ENCODE measurements at places on chromosomes 4 and X.

GRCh38 chrX:28693101-28693500, 105.9 kb downstream of the IL1RAPL1 start:
- DNase-seq: no peak

- DNase-seq: no peak
These were observed 106.0 kb upstream of the PNPLA4 start for GRCh38 chrX:8033175-8033574.

- peak; percentile 94 for DNase-seq
These were observed 5.8 kb downstream of the TAFAZZIN start for GRCh38 chrX:154417157-154417556.

GRCh38 chrX:29012867-29013266, 425.6 kb downstream of the IL1RAPL1 start:
- no peak for DNase-seq

DNA sequence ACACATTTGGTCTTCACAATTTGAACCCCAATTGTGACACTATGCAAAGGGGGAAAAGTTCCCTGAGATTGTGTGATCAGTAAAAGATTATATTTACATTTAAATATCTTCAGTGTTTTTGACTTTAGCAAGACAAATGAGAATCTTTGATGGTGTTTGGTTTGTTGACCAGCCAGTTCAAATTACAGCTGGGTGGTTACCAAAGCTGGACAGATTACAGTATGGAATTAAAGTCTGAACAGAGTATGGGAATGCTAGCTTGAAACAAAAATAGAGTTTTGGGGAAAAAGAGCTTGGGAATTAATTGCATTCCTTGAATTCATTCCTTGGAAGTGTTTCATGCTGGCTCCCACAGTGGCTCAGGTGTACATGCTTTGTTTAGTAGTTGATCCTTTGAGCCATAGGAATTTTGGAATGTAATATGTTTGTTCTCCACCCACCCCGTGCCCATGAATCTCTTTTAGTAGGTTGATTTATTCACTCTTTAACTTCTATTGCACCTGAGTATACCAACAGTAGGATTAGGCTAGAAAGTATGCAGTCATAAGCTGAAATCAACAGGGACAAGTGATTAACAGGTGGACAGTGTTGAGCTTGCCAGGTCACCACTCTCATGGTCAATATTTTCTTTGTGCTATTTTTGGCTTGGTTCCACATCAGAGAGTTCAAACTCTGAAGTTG, 81.1 kb upstream of the HELT start:
- DNase-seq: no peak

DNA sequence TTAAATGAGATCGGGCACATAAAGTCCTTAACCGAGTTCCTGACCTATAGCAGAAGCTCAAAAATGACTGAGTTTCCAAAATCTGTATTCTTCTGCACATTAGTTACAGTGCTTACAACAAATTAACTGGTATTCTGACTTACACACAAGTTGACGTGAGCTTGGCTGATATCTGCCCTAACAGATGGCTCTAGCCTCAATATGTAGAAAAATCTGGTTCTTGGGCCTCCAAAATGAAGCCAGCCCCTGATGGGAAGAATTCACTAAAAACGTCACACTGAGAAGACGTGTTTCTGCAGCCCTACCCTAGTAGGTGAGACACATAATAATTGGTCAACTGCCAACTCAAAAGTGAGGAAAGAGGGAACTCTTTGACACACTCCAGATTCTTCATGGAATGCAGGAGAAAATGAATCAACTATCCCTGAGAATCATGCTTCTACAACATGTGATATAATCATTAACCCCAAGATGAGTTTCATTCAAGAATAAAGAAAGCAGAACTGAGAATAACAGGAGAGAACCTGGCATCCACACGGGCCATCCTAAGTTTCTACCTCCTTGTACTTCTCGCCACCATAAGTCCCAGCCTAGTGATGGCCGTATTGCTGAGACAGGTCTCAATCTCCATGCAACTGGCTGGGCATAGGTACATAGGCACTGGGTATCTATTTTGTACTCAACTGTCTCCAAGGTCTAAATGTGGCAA, 8.2 kb downstream of the STX18 start:
- no peak for DNase-seq

- DNase-seq: peak; percentile 38
These were observed 178.7 kb downstream of the FBXW7 start for GRCh38 chr4:152357206-152357605.

DNA sequence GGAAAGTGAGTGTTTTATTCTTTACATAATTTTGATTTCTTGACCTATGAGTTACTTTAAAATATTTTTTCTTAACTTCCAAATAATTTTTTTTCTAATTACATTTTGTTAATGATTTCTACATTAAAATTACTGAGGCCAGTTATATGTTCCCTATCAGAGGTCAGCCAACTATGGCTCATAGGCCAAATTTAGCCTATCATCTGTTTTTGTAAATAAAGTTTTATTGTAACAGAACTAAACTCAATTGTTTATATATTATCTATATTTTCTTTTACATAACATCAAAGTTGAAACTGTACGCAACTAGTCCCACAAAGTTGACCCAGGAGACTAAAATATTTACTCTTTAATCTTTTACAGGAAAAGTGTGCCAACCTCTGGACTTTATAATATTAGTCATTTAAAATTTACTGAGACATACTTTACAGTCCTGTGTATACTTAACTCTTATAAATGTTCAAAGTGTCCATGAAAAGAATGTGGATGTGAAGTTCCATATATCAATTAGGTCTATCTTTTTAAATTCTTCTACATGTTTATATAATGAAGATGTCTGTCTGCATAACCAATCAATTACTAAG, 26.2 kb downstream of the ASB5 start:
- DNase-seq: no peak

DNA sequence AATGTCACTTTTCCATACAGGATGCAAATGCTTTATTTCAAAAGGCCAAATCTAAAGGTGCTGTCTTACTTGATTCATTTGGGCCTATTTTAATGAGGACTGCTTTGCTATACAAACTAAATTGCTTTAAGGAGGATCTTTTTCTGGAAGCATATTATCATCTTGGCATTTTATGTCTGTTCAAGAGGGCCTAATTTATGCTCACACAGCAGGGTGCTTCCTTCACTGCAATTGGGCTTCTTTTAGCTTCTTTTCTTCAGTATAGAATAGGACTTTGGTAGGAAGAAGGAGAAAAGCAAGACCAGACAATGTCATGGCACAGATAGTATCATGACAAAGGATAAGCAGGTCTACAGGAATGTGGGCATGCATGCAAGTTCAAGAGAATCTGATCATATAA, 222.4 kb upstream of the ANKRD50 start:
- DNase-seq: no peak

- DNase-seq: no peak
These were observed 516.2 kb upstream of the GALNT7 start for GRCh38 chr4:172652369-172652768.

DNA sequence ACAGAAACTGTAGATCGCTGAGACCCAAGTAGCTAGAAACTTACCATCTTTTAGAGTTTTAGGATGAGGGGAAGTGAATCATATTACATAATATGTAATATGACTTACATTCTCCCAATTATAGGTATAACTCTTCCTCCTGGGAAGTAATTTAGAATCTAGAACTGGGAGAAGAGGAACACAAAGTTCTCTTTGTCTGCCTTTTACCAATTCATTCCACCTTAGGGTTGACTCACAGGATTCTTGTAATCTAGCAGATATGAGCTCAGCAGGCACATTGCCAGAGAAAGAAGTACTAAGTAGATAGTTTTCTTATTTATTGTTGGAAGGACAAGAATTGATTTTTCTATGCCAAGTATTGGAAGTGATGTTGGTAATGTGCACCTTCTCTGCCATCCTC, 58.0 kb upstream of the CCSER1 start:
- DNase-seq: peak; percentile 1

GRCh38 chr4:81746071-81746470, 274.4 kb upstream of the RASGEF1B start:
- no peak for DNase-seq

DNA sequence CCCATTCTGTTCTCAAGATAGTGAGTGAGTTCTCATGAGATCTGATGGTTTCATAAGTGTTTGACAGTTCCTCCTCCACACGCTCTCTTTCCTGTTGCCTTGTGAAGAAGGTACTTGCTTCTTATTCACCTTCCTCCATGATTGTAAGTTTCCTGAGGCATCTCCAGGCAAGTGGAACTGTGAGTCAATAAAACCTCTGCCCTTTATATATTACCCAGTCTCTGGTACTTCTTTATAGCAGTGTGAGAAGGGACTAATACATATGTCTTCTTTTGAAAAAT, 58.4 kb downstream of the CFAP299 start:
- no peak for DNase-seq

GRCh38 chrX:25287521-25287920, 271.8 kb upstream of the ARX start:
- no peak for DNase-seq

- peak; percentile 90 for DNase-seq
These were observed 8.9 kb upstream of the HTRA3 start for GRCh38 chr4:8260656-8261111.

GRCh38 chr4:57136281-57136680, 26.1 kb upstream of the IGFBP7 start:
- peak; percentile 83 for DNase-seq

DNA sequence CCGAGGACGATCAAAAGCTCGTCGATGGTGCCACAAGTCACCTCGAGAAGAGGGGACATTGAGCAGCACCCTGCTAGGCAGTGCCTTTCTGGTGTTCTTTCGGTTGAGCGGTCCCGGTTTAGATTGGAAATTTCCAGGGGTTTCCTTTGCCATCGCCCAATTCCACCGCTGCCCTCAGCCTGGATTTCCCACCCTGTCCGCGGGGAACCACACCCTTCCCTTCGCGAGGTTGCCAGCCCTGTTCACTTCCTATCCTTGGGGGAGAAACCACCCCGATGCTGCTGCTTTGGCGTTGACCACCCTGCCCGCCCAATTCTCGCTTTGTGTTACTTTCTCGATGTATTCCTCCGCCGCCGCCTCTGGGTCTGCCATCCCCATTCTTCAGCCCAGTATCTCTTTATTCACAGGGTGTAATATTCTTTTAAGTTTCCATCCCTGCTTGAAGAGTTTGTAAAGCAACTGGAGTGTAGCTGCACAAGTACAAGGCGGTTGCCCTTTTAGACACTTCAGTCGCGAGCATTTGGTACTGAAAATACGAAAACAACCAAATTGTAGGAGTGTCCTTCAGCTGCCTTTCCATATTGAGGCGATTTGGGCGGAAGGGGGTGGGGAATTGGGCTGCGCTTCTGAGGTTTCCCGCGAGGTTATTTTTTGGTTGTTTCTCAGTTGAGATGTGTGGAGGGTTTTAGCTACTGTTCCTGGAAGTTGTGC, 1.1 kb downstream of the OGT start:
- peak; percentile 67 for DNase-seq

GRCh38 chr4:158938220-158939044, 164.4 kb upstream of the RAPGEF2 start:
- DNase-seq: peak; percentile 13

DNA sequence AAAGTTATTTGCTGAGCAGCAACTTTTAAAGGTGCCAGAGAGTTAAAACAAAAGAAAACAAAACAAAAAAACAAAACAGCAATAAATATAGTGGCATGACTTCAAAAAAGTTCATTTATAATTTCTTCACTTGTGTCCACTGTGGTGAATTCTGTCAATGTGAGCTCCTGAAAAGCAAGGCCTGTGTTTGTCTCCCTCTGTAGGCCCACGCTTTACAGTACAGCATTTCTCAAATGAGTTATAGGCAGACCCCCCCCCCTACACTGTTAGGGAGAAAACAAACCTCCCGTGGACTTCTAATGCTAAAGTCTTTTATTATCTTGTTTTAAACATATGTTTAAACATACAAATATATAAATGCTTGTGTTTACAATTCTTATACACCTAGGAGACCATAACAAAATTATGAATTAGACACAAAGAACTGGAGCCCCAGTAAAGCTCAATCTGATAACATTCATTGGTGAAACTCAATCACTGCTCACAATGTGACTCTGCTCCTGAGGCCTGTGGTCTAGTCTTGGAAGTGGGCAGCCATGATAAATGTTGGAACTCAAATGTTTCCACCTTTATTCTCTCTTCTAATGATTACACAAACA, 47.0 kb upstream of the SCOC start:
- peak; percentile 53 for DNase-seq

GRCh38 chr4:20684852-20685763, 15.2 kb upstream of the PACRGL start:
- peak; percentile 21 for DNase-seq

GRCh38 chrX:134660627-134661026, 2.4 kb upstream of the PLAC1 start:
- peak; percentile 33 for DNase-seq

GRCh38 chr4:152500800-152501434, 35.0 kb downstream of the FBXW7 start:
- peak; percentile 73 for DNase-seq

DNA sequence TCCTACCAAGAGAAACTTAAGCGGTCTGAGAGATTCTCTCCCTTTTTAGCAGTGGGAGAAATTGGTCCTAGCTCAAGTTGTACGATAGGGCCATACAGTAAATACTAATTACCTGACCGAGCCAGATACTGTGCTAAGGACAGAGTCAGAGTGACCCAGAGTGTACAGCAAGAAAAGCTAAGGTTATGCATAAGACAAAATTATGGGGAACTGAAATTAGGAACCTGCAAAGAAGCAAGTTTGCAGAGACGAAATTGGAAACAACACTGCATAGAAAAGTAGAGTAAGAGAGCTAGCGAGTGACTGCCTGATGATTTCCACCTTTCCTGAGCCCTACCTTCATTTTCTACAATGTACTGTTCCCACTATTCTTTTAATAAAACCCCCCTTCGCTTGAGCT, 278.1 kb downstream of the NKX6-1 start:
- no peak for DNase-seq

DNA sequence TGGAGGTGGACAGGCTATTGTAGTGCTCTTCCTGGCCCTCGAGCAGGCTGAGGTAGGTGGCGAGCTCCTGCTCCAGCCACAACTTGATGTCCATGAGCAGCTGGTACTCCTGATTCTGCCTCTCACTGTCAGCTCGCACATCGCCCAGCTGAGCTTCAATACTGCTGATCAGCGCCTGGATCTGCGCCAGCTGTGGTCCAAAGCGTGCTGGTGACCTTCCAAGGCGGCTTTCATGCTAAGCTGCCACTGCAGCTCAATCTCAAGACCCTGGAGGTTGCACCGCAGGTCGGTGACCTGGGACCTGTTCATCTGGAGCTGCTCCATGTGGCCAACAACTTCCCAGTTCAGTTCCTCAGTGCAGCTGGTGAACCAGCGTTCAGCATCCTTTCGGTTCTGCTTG, 31.2 kb downstream of the LRIT3 start:
- DNase-seq: no peak

DNA sequence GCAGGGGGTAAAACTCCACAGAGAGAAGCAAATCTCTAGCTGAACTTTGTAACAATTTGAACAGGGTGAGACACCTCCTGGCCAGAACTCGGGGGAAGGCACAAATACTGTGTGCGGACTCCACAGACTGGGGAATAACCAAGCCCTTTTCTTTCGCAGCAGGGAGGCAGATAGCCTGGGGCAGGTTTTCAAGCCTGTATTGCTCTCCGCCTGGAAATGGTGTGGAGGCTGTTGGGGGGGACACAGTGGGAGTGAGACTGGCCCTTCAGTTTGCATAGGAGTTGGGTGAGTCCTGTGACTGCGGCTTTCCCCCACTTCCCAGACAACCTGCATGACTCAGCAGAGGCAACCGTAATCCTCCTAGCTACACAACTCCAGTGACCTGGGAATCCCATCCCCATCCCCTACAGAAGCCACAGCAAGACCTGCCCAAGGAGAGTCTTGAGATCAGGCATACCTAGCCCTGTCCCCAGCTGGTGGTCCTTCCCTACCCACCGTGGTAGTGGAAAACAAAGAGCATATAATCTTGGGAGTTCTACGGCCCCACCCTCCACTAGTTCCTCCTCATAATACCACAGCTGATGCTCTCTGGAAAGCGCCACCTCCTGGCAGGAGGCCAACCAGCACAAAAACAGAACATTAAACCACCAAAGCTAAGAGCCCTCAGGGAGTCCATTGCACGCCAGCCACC, 12.9 kb upstream of the SMPX start:
- peak; percentile 83 for DNase-seq
